Stimulated activated CD8-positive, alpha-beta memory T cell treated with anti-CD3 and anti-CD28 coated beads, Interleukin-4, amount 100 ng/mL, for 1 hour (primary cell): ENCODE measurements at places on chromosomes 5 and 9.

DNA sequence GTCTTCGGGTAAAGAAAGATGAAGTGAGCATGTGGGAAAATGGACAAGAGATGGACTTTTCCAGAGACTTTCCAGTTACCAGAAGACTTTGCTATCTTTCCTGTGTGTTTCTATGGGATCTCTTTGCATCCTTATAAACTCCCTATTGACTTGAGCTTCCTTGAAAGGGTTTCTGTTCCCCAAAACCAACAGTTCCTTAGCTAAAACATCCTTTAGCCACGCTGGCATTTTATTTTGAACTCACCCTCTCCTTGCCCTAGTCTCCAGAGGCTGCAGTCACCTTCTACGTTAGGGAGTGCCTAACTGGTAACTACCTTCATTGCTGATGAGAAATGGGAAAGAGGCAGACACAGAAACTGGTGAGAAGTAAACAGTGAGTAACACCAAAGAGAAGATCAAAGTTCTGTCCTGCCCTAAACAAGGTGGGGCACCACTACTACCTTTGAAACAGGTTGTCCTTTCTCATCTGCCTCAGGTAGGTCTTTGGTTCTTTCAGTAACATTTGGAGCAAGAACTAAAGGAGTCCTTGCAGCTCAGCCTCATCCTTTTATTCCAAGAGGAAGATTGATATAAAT is 402.9 kb downstream of the ENC1 start:
- DNase-seq = no peak

- DNase-seq = no peak
Measured at GRCh38 chr5:60887746-60888145, 43.7 kb upstream of the ELOVL7 start.

DNA sequence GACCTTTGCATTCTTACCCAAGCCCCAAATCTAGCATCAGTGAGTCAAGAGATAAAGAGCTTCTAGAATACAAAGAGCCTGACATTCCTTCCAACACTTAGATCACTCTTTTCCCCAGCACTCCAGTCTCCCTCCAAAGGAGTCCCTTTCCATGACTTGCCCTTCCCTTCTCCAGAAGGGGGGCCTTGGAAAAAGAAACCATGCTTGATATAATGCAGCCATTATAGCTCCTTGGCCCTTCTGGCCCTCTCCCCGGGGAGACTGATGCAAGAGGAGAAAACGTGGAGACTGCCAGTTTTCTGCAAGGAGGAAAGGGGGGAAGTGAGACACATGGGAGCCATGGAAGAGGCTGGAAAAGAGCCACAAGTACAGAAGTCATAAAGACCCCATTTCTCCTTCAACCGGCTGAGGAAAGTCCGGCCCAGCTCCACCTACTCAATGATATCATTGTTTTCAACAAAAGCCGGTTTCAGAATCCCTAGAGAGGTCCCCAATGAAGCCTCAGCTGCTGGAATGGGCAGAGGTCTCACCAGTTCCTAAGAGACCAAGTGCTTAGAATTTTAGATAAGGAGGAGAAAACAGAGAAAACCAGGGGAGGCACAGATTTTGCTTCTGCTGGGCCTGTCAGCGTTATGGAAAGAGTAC is 29.0 kb downstream of the ADAM19 start:
- DNase-seq = no peak

DNA sequence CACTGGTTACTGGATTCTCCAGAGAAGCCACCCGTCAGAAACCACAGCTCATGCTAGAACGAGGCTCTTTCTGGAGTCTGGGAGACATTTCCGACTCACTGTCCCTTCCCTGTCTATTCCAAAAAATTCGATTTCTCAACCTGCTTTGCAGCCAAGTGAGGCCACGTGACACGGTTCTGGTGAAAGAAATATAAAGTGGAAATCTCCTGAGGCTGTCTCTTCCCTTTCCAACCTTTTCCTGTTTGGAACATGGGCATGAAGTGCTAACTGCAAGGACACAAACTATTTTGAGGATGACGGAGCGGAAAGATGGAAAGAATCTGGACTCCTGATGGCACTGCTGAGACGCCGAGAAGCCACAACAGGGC is 6.1 kb upstream of the PTGS1 start:
- no peak for DNase-seq

DNA sequence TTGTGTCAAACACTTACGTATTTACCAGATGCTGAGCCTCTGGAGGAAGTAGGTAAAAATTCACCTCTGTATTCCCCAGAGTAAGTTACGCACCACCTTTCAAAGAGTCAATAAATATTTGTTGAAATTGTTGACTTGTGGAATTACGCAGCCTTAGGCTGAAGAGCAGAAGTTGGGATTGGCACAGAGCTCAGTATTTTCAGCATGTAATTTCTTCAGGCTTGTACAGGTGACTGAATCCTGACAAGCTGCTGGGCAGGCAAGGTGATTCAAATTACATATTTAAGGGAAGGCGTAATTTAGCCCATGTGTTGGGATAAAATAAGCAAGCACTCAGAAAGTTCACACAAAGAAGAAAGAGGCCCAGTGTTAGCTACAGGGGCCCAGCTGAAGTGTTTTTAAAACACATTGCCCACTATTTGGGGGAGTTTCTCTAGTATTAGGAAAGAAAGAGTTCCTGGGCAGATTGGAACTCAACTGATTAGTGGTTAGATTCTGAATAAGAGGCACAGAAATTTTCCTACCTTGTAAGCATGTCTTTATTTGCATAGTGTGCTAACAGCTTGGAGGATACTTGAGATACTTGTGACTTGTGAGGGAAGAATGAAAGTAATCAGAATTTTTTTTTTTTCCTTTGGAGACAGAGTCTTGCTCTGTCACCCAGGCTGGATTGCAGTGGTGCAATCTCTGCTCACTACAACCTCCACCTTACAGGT is 165.3 kb upstream of the FBXL7 start:
- DNase-seq = no peak
